ENCODE measurements at places on chromosomes 5 and 9. TPM values are rescaled to one million over a fixed set of nuclear protein-coding genes. Genes with fewer than 3 reads are reported as not detected.

- no peak for DNase-seq
These were observed 164.0 kb downstream of the ARHGAP26 start for GRCh38 chr5:142934051-142934762.

DNA sequence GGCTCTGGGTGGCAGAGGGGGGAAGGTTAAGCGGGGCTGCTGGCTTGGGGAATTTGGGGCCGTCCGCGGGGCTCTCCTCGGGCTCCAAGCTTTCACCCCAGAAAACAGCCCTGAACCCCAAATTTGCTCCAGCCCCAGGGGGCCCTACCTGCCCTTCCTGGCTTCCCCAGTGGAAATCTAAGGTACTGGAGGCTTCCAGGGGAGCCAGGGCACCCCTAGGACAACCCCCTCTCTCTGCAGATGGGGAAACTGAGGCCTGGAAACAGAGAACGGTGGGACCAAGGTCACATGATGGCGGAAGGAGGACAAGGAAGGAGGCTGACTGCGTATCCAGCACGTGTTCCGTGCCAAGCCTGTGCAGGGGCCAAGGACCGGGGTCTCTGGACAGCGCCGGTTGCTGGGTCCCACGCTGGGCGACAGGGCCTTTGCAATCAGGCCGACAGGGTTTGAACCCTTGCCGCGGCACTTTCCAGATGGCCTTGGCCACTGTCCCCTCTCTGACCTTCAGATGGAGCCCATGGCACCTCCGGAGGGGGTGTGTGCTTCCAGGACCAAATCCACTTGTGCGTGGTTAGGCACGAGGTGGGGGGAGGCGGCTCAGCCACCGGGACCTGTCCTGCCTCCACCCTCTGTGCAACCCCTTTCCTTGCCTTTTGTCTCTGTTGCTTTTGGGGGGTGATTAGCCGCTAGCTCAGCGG is 183.1 kb downstream of the C9orf50 start:
- no peak for DNase-seq

- DNase-seq = no peak
These were observed 66.2 kb downstream of the ACTBL2 start for GRCh38 chr5:57416278-57416994.

GRCh38 chr5:79845448-79846197 is 145.4 kb downstream of the MTX3 start:
- no peak for DNase-seq

- DNase-seq = no peak
These were observed 37.4 kb downstream of the C9orf50 start for GRCh38 chr9:129583308-129584038.

DNA sequence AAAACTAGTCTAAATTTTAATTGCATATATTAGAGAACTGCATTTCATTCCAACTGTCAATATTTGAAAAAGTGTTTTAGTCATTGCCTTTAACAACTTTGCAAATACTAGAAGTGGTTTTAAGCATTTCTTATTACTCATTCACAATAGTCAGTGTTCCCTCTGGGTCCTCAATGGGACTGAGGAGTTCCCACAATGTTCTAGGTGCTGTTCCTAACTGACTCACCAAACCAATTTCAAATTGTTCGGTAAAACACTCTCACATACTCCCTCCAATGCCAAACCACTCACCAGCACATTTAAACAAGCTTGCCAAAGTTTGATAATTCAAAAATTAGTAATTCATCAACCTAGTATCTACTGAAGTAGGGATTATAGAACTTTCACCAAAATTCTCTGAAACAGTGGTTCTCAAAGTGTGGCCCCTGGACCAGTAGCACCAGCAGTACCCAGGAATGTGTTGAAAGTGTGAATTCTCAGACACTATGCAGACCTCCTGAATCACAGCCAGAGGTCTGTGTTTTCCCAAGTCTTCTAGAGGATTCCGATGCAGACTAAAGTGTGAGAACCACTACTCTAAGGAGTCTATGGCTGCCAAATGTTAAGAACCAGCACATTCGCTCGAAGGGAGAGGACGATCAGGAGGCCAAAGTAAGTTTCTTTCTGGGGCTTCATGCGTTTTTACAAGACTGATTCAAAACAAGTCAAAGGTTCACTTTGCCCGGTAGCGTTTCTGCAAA is 72.8 kb downstream of the APBA1 start:
- DNase-seq = no peak

DNA sequence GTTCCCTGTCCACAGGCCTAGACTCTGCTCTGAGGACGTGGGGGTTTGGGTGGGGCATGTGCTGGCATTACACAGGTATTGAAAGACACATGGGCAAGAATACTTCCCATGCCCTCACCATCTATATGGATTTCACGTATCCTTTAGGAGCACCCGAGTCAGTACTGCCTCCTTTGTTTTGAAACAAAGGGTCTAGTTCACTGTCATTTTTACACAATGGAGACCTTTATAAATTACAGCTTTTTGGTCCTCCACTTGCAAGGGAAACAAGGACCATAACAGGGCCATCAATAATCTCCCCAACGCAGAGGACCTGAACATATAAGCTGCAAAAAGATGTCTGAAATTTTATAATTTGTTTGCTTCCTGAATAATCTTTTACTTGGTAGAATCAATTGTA is 24.9 kb upstream of the CRHBP start:
- DNase-seq = no peak

DNA sequence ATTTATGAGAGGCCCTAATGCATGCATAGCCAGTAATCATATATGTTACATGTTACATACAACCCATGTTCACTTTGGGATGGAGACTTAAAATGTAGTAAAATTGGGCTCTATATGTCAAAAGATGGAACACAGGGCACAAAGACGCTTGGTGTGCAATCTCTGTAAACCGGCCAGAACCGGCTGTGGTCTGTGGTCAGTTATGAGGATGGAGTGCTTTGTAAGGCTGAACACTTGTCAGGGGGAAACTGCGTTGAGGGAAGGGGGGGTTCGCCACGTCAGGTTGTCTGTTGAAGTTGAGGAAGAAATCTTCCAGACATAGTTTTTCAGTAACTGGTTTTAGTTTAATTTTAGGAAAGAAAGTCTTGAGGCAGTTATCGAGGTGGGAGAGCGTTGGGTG is 2.7 kb upstream of the CKMT2 start:
- DNase-seq = no peak

- no peak for DNase-seq
These were observed 1.7 kb downstream of the DIAPH1 start for GRCh38 chr5:141617128-141617527.

- DNase-seq = no peak
These were observed 310.5 kb downstream of the PLK2 start for GRCh38 chr5:58149345-58149744.

Gene ATG10
- total RNA-seq = 4.7 TPM

Gene GRXCR2
- total RNA-seq = not detected

Gene STC2
- total RNA-seq = not detected
